ENCODE measurements at places on chromosomes 2 and 18.

DNA sequence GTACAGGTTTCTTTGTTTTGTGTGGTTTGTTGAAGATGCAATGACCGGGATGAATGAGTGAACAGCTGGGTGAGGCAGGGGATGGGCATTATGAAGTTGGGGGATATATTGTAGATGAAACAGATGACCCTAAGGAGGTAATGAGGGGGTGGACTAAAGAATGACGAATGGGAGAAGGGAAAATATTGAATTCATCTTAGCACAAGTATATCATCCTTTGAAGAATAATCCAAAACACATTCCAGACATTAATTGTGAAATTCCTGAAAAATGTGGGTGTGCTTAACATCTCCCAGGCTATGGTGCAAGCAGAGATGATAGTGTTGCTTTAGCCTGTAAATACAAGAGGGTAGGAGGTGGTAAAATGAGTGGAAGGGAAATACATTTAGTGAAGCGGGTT lies 5.8 kb downstream of the CRIM1 start:
- DNase-seq: no peak

DNA sequence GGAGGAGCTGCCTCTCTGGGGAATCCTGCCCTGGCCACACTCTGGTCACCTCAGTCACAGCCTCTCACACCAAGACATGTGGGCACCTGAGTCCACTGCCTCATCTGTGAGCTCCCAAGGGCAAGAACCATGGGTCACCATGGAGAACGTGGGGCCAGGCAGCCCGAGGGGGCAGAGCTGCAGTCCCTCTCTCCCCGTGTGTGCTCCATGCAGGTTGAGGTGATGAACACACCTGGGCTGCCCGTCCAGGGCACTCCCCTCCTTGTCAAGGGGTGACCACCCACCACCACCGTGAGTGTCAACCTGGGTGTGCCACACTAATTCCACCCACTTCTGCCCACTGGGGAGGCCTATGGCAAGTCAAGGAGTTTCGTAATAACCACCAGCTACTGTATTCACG lies 159.6 kb upstream of the RAB6C start:
- no peak for DNase-seq

DNA sequence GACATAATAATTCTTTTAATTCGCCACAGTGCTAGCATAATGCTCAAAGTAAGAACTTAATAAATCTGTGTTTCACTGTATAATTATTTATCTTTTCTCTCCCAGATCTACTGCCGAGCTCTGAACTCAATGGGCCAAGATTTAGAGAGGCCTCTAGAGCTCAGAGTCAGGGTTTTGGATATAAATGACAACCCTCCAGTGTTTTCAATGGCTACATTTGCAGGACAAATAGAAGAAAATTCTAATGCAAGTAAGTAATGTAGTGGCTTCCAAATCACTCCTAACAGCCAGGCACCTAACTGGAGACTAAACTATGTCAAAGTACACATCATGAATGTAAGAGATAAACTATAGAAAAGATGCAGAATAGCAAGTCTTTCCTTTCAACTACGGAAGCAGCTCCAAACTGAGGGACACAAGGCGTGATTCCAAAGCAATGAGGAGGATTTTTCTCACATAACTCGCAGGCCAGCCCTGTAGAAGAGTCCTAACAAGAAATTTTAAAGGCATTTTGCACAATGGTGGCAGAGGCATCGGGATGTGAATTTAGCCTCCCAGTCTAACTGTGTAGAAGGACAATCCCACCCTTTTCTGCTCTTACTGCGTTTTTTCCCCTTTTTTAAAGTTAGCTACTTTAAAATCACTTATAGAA lies 12.0 kb downstream of the DSG1 start:
- DNase-seq: no peak

- DNase-seq: no peak
Measured at GRCh38 chr2:174011173-174011572, 46.0 kb upstream of the SP3 start.

DNA sequence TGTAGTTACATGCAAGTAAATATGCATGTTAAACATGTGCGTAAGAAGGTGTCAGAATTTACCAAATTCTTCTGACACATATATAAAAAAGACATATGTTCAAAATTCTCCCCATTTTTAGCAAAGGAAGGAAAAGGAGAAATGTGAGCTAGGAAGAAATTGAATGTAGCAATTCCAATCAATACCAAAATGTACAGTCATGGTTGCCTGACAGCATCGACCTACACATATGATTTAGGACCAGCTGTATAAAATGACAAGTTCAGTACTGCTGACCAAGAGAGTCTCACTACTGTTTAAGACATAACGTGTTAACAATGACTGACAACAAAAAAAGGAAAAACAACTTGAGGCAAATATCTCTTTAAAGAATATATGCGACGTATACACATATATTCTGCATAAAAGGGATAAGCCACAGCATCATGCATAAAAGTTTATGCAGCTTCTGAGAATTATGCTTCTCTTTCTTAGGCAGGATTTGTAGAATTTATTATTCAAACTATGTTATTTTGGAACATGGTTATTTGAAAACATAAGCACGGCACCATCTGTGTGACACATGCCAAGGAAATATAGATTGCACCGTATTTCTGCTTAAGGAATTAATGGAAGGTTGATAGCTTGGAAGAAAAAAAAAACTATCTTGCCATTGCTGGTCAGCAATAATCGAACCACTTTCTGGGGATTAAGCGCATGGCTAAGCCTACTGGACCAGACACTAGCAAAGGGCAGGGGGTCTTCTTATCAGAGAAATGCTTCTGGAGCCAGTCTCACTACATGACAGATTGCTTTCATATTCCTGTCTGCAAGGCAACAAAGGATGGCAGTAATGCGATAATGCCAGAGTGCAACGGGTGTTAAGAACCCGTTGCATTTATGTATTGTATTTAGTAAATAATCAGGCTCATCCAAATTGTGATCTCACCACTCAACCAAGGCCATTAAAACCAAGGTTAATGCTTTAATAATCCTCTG lies 154.0 kb downstream of the WDPCP start:
- no peak for DNase-seq

DNA sequence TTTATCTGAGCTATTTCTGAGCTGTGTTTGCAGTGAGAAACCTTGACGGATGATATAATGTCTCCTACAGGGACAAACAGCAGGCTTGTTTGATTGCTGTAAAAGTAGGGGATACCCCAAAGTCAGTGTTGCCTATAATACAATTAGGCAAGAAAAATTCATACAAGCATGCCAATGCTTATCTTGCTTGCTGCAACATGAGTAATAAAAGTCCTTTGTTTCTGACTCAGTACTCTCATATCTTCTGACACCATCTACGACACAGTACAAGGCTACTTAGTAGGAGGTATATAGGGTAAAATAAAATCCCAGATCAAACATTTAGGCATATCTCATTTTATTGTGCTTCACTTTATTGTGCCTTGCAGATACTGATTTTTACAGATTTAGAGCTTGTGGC lies 33.0 kb downstream of the ERBB4 start:
- no peak for DNase-seq

DNA sequence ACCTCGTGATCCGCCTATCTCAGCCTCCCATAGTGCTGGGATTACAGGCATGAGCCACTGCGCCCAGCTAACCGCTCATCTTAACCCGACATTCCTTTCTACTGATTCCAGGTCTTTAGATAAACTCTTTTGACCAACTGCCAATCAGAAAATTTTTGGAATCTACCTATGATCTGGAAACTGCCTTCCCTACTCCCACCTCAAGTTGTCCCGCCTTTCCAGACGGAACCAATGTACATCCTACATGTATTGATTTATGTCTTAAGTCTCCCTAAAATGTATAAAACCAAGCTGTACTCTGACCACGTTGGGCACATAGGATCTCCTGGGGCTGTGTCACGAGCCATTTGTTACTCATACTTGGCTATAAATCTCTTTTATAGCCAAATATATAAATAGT lies 3.2 kb upstream of the NEU2 start:
- DNase-seq: no peak

DNA sequence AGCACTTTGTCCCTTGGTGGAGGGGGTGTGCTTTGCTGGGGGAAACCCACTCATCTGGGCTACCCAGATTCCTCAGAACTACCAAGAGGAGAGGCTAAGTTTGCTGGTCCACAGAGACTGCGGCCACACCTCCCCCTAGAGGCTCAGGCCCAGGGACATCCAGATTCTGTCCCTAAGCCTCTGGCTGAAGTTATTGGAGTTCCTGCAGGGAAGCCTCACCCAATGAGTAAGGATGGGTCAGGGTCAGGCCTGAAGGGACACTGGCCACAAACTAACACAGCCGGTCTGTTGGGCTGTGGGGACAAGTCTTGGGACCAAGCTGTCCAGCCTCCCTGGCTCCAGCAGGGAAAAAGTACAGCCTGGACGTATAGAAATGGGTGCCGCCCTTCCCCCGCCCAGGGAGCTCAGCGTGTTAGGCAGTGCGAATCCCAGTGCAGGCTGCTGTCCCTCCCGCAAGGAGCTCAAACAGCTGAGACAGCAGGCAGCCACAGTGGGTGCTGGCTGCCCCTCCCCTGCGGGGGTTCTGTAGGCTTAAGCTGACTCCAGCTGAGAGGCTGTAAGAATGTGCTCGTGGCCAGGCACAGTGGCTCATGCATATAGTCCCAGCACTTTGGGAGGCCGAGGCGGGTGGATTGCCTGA lies 86.9 kb upstream of the ARL5A start:
- DNase-seq: no peak
